ENCODE measurements at places on chromosomes 6 and 20. TPM values are rescaled to one million over a fixed set of nuclear protein-coding genes. Genes with fewer than 3 reads are reported as not detected.

- peaks cover 13% of the 10 kb centered on the region for H3K4me1 ChIP-seq
- H3K36me3 ChIP-seq, result peaks cover 6% of the 10 kb centered on the region
- H3K4me3 ChIP-seq, result no peak overlapping the region
- no peak overlapping the region for H3K27ac ChIP-seq
- no peaks in the 10 kb centered on the region for H3K27me3 ChIP-seq
These were observed 56.7 kb downstream of the LAMA4 start for GRCh38 chr6:112197636-112198035.

GRCh38 chr6:52515219-52515960, 61.5 kb downstream of the TRAM2 start:
- no peaks in the 10 kb centered on the region for H3K27me3 ChIP-seq
- no peak for DNase-seq
- H3K27ac ChIP-seq, result peak overlapping the region; percentile 42
- peaks cover 18% of the 10 kb centered on the region for H3K36me3 ChIP-seq
- H3K4me3 ChIP-seq, result no peak overlapping the region

DNA sequence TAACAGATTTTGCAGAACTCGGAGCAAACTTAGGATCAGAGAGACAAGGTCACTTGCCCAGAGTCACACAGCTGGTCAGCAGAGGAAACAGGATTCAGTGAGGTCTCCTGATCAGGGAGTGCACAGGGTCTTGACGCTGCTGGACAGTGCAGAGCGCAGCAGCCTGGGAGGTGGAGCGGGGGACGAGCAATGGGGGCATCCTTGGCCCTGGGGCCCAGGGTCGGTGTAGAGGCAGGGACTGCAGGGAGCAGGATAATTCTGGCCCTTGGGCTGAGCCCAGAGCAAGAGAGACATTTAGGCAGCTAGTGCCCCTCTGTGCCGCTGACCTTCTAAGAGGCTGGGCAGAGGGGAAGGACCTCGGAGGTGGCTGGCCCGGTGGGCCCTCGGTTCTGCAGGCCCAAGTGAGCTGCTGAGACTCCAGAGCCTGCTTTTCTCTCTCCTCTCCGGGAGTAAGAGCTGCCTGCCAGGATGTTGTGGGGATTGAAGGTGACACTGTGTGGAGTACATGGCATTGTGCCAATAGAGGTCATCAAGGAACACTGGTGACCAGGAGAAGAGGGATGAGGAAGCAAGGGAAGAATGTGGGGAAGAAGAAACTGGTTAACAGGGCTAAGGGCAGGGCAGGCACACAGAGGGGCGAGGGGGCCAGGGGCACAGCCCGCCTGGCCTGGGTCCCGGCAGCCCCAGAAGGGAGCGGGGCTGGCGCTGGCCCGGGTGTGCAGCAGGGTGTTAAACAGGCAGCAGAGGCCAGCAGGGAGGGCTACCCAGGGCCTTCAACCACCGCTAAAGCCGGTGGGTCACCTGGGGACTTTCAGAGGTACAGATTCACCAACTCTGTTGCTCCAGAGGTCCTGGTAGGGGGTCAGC, 122.0 kb downstream of the AGPAT4 start:
- peaks cover 10% of the 10 kb centered on the region for H3K36me3 ChIP-seq
- H3K4me3 ChIP-seq, result no peak overlapping the region
- no peaks in the 10 kb centered on the region for H3K4me1 ChIP-seq
- H3K27me3 ChIP-seq, result no peaks in the 10 kb centered on the region
- H3K27ac ChIP-seq, result no peak overlapping the region

Gene PERP
- 33.2 TPM for total RNA-seq

Gene RAB32
- 36.8 TPM for total RNA-seq
